HAP-1 (cell line): ENCODE measurements at places on chromosomes 3 and 15.
A peak's percentile ranks its signal among the peaks of the same experiment; 100 is the strongest.

DNA sequence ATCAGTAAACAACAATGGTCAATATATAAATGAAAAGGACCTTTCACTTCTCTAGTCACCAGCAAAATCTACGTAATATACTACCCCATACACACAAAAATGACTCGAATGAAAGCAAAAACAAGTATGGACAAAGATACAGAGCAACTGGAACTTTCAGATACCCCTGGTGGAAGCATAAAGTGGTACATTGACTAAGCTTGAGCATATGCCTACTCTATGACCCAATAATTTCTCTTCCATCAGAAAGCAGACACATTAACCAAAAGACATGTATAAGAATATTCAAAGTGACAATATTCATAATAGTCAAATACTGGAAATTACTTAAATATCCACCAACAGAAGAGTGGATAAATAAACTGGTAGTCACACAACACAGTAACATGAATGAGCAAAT lies 86.0 kb downstream of the EFL1 start:
- no peak for DNase-seq

DNA sequence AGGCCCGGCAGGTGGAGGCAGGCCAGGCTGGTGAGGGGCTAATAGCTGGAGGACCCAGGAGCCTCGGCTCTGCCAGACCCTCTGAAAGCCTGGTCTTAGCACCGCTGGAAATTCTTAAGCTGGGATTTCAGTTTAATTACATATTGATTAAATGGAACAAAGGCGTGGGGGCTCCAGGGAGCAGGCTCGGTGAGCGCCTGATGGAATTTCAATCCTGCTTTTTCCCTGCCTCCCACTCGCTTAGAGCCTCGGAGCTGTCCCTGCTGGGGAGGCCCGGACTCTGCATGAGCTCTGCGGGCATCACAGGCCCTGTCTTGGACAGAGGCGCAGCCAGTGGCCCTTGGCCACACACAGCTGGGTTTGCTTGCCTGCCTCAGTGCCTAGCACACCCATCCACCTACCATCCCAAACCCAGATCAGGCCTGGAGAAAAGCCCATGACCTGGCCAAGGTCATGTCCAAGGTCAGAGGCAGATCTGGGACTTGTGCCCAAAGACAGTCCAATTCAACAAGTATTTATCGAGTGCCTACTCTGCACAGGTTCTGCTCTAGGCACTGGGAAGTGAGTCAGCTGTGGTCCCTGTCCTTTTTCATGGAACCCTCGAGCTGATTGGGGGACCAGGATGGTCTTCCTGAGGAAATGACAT lies 40.6 kb downstream of the LINGO1 start:
- no peak for DNase-seq

DNA sequence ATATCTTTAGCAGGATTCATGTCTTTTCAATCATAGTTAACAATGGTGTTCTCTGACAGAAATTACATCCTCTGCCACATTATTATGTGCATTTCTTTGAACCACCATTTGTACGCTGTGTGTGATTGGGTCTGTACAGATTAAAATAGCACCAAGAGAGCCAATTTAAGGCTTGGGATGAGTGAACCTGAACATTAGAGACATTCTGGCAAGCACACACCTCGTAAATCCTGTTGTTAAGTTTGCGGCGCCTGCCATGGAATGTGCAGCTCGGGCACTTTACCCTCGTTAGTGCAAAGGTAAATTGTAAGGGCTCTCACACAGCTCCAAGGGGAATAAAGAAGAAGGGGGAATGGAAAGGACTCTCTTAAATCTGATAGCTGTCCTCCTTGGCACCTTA lies 482.4 kb upstream of the DPPA4 start:
- peak; percentile 48 for DNase-seq

DNA sequence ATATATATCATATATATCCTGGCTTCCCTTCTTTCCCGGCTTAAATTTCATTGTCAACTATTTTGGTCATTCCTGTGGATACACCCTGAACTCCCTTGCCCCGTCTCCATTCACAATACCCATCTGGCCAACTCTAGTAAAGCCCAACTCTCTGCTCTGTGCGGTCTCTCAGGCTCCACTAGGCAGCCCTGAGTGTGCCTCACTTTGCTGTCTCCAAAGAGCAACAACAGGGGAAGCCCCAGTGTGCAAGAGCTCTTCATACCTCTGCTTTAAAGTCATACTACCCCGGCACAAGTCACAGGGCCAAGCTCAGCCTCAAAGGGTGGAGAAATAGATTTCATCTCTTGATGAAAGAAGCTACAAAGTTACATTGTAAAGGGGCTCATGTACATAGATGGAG lies 18.9 kb upstream of the FEM1B start:
- DNase-seq = no peak
